ENCODE measurements at places on chromosomes 2 and 18.

- H3K36me3 ChIP-seq: no peaks in the 10 kb centered on the region
- H3K4me3 ChIP-seq: no peak overlapping the region
- no peaks in the 10 kb centered on the region for H3K4me1 ChIP-seq
- no peak for DNase-seq
These were observed 27.0 kb upstream of the NFATC1 start for GRCh38 chr18:79368681-79369080.

GRCh38 chr18:79549638-79550000 is 130.0 kb upstream of the CTDP1 start:
- H3K4me3 ChIP-seq: no peak overlapping the region
- H3K27ac ChIP-seq: no peak overlapping the region
- DNase-seq: no peak
- H3K27me3 ChIP-seq: no peaks in the 10 kb centered on the region

GRCh38 chr2:146123256-146123655 is 1603.3 kb upstream of the ZEB2 start:
- H3K4me1 ChIP-seq: no peaks in the 10 kb centered on the region
- H3K27ac ChIP-seq: no peak overlapping the region
- H3K36me3 ChIP-seq: no peaks in the 10 kb centered on the region

DNA sequence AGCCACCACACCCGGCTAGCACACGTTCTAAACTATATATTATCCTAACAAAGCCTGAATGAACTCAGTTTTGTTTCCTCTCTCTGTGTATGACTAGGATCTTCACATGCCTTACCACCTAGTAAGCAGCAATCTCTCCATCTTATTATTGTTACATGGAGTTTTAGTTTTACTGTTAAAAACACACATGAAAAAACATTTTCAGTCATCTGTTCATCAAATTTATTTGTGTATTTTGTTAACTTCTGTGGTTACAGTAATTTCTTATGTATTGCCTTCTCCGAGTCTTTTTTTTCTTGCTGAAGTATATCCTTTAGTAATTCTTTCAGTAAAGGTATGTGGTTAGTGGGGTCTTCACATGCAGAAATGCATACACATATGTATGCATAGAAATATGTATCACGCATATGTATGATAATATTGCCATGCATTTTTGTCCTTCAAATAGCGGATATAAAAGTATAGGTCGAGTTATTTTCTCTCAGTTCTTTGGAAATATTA is 31.4 kb downstream of the ANO7 start:
- H3K27me3 ChIP-seq: peaks cover 15% of the 10 kb centered on the region
- no peak for DNase-seq
- H3K36me3 ChIP-seq: no peaks in the 10 kb centered on the region
- no peak overlapping the region for H3K4me3 ChIP-seq

- no peaks in the 10 kb centered on the region for H3K27me3 ChIP-seq
- DNase-seq: no peak
- no peaks in the 10 kb centered on the region for H3K4me1 ChIP-seq
- H3K27ac ChIP-seq: no peak overlapping the region
- H3K36me3 ChIP-seq: no peaks in the 10 kb centered on the region
These were observed 2148.5 kb upstream of the PIK3C3 start for GRCh38 chr18:39806525-39806924.

- no peaks in the 10 kb centered on the region for H3K36me3 ChIP-seq
- peak overlapping the region; percentile 82 for H3K27ac ChIP-seq
- peaks cover 15% of the 10 kb centered on the region for H3K4me1 ChIP-seq
- peak; percentile 50 for DNase-seq
- H3K27me3 ChIP-seq: no peaks in the 10 kb centered on the region
- no peak overlapping the region for H3K4me3 ChIP-seq
These were observed 1310.8 kb upstream of the CHAC2 start for GRCh38 chr2:52456561-52457377.

- H3K4me1 ChIP-seq: no peaks in the 10 kb centered on the region
- no peaks in the 10 kb centered on the region for H3K36me3 ChIP-seq
- no peak for DNase-seq
- no peak overlapping the region for H3K27ac ChIP-seq
- H3K4me3 ChIP-seq: no peak overlapping the region
These were observed 72.3 kb downstream of the MCFD2 start for GRCh38 chr2:46843316-46843715.

DNA sequence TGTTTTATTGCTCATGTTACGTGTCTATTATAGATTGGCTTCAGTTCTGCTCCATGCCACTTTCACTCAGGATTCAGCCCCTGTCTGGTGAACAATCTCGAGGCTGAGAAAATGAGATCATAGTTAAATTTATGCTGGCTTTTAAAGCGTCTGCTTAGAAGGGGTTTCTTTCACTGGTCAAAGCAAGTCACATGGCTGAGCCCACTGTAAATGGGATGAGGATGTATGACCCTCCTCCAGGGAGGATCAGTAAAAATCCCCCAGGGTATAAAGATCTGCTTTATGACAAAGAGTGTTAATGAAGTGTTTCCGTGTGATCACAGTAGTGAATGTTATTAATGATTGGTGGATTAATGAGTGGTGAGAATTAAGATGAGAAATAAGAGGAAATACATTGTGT is 6.2 kb upstream of the PLCL1 start:
- no peak for DNase-seq
- peaks cover 41% of the 10 kb centered on the region for H3K27me3 ChIP-seq
- H3K4me1 ChIP-seq: no peaks in the 10 kb centered on the region
- no peaks in the 10 kb centered on the region for H3K36me3 ChIP-seq

DNA sequence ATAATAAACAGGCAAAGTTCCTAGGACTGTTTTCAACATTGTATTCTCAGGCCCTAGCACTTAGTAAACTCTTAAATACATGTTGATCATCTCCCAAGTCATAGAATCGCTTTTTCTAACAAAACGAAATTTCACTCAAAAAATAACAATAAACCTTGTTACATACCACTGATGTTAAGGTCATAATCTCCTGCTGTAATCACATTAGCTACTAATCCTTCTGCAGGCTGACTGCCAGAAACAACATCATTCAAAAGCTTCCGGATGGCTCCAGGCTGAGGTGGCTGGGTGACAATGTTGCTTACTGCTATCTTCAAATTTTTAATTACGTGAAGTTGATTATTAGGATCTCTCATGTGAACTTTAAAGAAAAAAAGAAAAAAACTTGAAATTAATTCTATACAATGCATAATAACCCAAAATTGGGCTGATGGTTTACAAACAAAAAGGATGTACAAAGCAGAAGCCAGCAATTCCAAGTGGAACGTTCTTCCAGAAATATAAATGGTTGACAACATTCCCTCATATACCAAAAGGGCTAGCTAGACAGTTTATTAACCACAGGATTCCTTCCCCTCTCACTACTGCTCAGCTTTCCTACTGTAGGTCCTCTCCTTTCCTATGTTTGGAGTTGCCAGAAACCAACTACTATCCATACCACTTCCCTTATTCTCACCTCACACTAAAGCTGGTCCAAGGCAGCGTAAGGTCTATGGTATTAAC is 11.6 kb downstream of the TRAPPC8 start:
- H3K27me3 ChIP-seq: no peaks in the 10 kb centered on the region
- H3K4me1 ChIP-seq: no peaks in the 10 kb centered on the region
- peaks cover 4% of the 10 kb centered on the region for H3K36me3 ChIP-seq

GRCh38 chr2:178676046-178676445 is 131.2 kb downstream of the TTN start:
- no peaks in the 10 kb centered on the region for H3K27me3 ChIP-seq
- no peaks in the 10 kb centered on the region for H3K4me1 ChIP-seq
- no peak overlapping the region for H3K27ac ChIP-seq
- no peak for DNase-seq
- H3K4me3 ChIP-seq: no peak overlapping the region
- no peaks in the 10 kb centered on the region for H3K36me3 ChIP-seq

DNA sequence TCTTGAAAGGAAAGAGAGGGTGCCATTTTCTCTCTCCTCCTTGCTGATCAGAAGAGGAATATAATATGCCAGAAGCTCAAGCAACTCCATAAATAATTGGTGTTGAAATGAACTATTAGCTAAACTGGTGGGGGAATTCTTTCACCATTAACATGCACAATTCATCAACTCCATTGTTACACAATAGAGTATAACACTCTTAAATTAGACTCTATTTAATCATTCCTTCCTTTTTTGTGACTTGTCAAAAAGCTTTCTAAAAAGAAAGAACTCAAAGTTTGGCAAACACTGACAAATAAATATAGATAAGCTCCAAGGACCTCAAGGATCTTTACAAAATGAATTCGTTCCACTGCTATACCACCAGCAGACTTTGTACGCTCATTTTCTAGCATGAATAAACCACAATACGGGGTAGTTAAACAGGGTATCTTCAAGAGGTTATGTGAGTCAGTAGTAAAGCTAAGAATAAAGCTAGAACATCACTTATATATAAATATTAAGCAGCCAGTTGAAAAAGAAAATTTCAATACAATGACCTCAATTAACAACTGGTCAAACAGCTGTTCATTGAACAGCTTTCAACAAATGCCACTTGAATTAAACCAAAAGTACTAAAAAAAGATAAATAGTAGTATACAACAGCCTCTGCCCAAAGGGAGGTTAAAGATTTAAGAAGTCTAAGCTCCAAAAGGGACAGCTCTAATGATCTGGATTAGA is 6.4 kb downstream of the TRAK2 start:
- no peak overlapping the region for H3K27ac ChIP-seq
- no peaks in the 10 kb centered on the region for H3K4me1 ChIP-seq
- no peaks in the 10 kb centered on the region for H3K27me3 ChIP-seq
- no peak overlapping the region for H3K4me3 ChIP-seq
- no peaks in the 10 kb centered on the region for H3K36me3 ChIP-seq
- DNase-seq: no peak

DNA sequence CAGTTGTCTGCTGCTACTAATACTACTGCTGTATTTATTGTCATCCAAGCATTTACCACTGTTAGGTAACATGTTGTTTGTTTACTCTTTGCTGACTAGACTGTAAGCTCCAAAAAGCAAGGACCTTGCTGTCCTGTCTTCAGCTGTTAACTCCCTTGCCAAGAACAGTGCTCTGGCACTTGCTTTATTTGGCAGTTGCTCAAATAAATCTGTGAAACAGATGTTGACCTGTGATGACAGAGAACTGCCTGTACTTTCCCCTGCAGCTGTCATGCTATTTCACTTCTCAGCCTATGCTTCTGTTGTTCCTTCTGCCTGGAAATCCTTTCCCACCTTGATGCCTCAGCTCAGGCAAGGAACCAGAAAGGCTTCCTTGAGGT is 181.2 kb downstream of the ATAD2B start:
- no peak overlapping the region for H3K27ac ChIP-seq
- H3K4me1 ChIP-seq: no peaks in the 10 kb centered on the region
- no peak for DNase-seq
- no peaks in the 10 kb centered on the region for H3K36me3 ChIP-seq
- H3K4me3 ChIP-seq: no peak overlapping the region

DNA sequence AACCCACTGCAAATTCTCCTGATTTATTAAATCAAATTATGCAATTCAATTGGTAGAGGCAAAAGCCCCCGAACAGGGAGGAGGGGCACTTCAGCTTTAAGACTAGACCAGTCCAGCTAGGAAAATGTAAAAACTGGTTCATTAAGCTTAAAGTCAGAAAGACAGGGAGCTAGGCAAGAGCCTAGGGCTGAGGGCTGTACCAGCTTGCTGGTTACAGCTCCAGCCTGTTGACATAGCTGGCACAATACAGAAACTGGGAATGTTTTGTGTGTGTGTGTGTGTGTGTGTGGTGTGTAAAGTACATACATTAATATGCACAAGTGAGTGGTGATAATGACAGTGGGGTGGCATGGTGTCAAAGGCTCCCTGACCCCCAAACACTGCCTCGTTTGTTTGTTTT is 307.0 kb upstream of the CELF4 start:
- no peak overlapping the region for H3K27ac ChIP-seq
- no peaks in the 10 kb centered on the region for H3K27me3 ChIP-seq
- H3K4me1 ChIP-seq: no peaks in the 10 kb centered on the region
- H3K4me3 ChIP-seq: no peak overlapping the region
- no peaks in the 10 kb centered on the region for H3K36me3 ChIP-seq
- DNase-seq: no peak

- no peaks in the 10 kb centered on the region for H3K27me3 ChIP-seq
- H3K27ac ChIP-seq: no peak overlapping the region
- DNase-seq: no peak
- H3K4me1 ChIP-seq: no peaks in the 10 kb centered on the region
- no peak overlapping the region for H3K4me3 ChIP-seq
These were observed 43.0 kb downstream of the WIPF1 start for GRCh38 chr2:174554529-174555150.

GRCh38 chr2:219644801-219645480 is 17.5 kb downstream of the SLC4A3 start:
- H3K4me1 ChIP-seq: peaks cover 13% of the 10 kb centered on the region
- no peak for DNase-seq

DNA sequence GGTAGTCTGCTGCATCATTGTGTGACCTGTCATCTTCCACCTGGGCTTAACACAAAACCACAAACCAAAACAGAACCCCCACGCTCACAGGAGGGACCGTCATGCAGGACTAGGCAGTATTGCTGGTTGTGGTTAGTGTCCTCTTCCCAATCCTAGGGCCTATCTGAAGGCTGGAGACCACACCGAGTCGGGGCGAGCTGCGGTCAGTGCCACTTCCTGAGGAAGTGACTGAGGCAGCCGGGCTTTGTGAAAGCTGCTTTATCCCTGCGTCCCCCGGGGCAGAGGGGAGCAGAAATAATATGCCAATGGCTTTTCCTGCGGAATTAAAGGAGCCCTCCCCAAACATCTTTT is 22.9 kb downstream of the ZNF532 start:
- no peak for DNase-seq
- no peaks in the 10 kb centered on the region for H3K4me1 ChIP-seq
- peaks cover 15% of the 10 kb centered on the region for H3K36me3 ChIP-seq
- H3K4me3 ChIP-seq: no peak overlapping the region

- no peaks in the 10 kb centered on the region for H3K36me3 ChIP-seq
- DNase-seq: no peak
- H3K4me1 ChIP-seq: no peaks in the 10 kb centered on the region
These were observed 433.1 kb upstream of the MAP2 start for GRCh38 chr2:208990716-208991115.

GRCh38 chr18:28411806-28412205 is 234.9 kb upstream of the CDH2 start:
- DNase-seq: no peak
- no peaks in the 10 kb centered on the region for H3K4me1 ChIP-seq
- H3K27me3 ChIP-seq: no peaks in the 10 kb centered on the region

All from neural progenitor cell (in vitro differentiated cells).